NB4 (cell line): ENCODE measurements at places on chromosomes 11 and 22.

GRCh38 chr22:43228330-43228729, 41.4 kb upstream of the TTLL12 start:
- peak; percentile 72 for DNase-seq

DNA sequence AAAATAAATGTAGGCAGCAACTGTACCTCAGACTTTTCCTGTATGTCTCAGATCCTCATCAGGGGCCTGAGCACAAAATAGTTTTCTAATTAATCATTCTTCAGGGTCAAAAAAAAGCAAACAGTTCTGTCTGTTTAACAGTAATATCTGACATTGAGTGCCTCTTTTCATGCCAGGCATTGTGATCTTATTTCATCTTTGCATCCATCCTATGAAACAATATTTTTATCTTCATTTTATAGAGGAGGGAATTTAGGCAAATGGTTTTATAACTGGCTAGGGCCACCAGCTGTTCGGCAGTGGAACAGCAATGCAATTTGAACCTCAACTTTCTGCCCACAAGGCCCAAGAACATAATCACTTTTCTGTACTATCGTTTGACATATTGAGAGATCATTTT, 145.6 kb downstream of the WNT7B start:
- DNase-seq, result no peak

DNA sequence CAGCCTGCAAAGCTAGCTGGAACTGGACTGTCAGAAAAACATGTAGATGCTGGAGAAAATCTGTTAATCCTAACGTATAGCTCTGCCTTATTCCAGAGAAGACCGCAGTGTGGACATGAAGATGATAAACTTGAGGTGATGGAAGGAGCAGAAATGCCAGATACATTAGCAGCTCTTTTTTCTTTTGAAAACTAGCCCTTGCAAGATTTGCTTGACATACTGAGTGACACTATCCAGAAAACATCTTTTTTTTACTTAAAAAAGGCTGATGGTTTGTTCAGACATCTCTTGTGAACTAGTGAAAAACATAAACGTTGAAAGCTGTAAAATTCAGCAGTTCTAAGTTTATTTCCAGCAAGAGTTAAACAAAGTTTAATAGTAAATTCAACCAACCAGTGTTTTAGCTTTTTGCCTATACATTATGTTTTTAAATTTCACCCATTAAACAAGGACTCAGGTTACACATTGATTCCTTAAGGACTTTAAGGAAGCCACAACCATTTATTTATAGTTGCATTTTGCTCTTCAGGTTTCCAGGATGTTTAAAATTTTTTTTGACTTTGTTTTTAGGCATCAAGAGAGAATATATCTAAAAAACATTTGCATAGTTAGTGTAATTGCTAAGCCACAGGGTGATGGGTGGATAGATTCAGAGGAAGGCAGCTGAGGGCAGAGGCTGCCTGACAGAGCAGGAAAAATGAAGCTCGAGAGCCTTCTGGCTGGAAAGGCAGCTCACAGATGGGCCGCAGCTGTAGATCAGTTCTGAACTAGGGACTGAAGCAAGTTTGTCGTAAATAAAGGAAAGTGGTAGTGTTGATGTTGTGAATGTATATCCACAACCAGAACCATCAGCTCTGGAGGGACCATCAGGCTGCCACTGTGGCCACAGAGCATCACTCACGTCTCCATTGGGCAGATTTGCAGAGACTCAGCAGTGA, 9.5 kb downstream of the SNAP29 start:
- DNase-seq, result no peak

GRCh38 chr11:133381761-133382130, 150.6 kb downstream of the OPCML start:
- DNase-seq, result no peak

DNA sequence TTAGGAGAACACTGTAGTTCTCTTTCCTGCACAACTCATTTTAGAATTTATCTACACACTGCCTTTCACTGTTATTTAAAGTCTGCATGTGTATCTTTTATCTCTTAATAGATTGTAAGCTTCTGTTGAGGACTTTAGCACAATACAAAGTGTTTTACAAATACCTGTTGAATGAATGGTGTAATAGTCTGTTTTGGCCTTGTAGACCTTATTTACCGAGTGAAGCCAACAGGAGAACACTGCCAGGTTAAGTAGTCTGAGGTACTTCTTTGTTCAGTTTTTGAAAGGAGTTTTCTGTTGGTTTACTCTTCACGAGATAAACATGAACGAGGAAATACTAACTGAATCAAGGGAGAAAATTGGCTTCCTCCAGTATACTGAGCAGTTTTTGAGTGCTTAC, 31.0 kb downstream of the SIK2 start:
- DNase-seq, result no peak

DNA sequence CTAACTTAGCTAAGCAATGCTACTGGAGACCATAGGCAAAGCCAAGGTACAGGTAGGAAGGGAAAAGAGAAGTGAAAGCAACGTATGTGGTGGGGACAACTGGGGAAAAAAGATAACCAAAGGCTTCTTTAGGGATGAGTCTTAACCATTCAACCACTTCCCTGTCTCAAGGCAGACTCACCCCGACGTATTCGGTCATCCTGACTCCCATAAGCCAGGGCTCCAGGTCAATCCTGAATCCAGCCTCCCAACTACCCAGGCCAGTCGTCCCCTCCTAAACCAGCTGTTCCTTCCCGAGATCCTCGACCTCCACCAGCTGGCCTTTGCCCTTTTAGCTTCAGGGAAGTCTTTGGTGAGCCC, 330 bp downstream of the ACP2 start:
- no peak for DNase-seq

- DNase-seq, result no peak
Measured at GRCh38 chr11:109902764-109903433, 190.3 kb upstream of the ZC3H12C start.

GRCh38 chr11:93537767-93538261, 5.4 kb downstream of the SMCO4 start:
- DNase-seq, result peak; percentile 77

DNA sequence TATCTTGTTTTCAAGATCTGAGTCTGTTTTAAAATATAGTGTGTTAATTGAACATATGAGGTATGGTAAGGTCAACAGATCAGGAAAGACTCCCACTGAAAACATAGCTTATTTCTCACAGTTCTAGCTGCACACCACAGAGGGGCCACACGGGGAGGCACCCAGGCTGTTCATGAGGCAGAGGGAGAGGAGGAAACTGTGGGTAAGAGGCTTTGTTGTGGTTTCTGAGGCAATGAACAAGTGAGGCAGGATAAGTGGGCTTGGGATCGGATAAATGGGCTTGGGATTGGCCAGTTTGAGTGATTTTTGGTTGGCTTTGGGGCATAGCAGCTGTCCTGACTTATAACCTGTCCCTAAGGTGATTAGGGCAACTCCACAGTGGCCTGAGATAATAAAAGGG, 242.1 kb downstream of the LUZP2 start:
- peak; percentile 4 for DNase-seq
